HFFc6 (cell line): ENCODE measurements at places on chromosomes 2 and 18.

GRCh38 chr2:219207134-219207883, 727 bp downstream of the ZFAND2B start:
- peak overlapping the region; percentile 94 for H3K4me3 ChIP-seq
- H3K27ac ChIP-seq = peak overlapping the region; percentile 47
- H3K4me1 ChIP-seq = peaks cover 27% of the 10 kb centered on the region
- no peak for DNase-seq

DNA sequence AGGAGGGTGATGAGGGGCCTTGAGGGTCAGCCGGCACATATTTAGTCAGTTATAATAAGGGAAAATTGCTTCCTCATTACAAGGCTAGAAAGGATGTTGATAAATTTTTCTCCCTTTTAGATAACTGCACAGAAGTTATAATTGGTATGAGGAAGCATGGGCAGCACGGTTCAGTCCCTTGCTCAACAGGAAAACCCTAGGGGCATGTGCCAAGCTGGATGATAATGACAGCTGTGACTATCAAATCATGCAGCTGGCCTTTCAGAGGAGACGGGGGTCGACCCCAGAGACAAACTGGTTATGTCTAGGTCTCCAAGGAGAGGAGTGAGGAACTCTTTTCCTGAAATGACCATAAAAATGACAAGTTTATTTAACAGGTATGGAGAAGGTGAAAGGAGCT, 448.1 kb upstream of the VRK2 start:
- no peak for DNase-seq
- peaks cover 2% of the 10 kb centered on the region; the same call in 1 of the 2 replicates for H3K27me3 ChIP-seq
- H3K4me3 ChIP-seq = no peak overlapping the region
- no peak overlapping the region for H3K27ac ChIP-seq
- no peaks in the 10 kb centered on the region for H3K36me3 ChIP-seq

GRCh38 chr2:64219149-64219548, 74.9 kb upstream of the PELI1 start:
- H3K36me3 ChIP-seq = no peaks in the 10 kb centered on the region
- H3K27me3 ChIP-seq = peaks cover 30% of the 10 kb centered on the region
- H3K4me3 ChIP-seq = no peak overlapping the region
- H3K4me1 ChIP-seq = no peaks in the 10 kb centered on the region
- H3K27ac ChIP-seq = no peak overlapping the region

DNA sequence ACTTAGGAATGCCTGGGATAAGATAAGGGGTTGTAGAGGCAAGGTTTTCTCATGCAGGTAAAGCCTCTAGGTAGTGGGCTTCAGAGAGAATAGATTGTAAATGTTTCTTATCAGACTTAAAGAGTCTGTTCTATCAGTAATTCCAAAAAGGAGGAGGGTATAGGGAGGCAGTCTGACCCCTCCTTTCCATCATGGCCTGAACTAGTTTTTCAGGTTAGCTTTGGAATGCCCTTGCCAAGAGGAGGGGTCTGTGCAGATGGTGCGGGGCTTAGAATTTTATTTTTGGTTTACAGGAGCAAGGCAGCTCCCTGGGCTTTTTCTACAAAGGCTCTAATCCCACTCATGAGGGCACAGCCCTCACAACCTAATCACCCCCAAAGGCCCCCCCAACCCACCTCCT, 135.0 kb downstream of the B3GNT2 start:
- H3K4me3 ChIP-seq = no peak overlapping the region
- no peaks in the 10 kb centered on the region for H3K36me3 ChIP-seq
- no peak for DNase-seq
- H3K4me1 ChIP-seq = no peaks in the 10 kb centered on the region
- H3K27ac ChIP-seq = no peak overlapping the region

GRCh38 chr2:40279001-40279400, 172.9 kb downstream of the SLC8A1 start:
- H3K27ac ChIP-seq = peak overlapping the region; percentile 86
- peak overlapping the region; percentile 83 for H3K4me3 ChIP-seq
- H3K4me1 ChIP-seq = peaks cover 66% of the 10 kb centered on the region
- H3K36me3 ChIP-seq = no peaks in the 10 kb centered on the region
- peaks cover 3% of the 10 kb centered on the region; the same call in 1 of the 2 replicates for H3K27me3 ChIP-seq
- DNase-seq = no peak

- H3K27me3 ChIP-seq = no peaks in the 10 kb centered on the region; the same call in 1 of the 2 replicates
- no peak overlapping the region for H3K4me3 ChIP-seq
- peaks cover 13% of the 10 kb centered on the region for H3K36me3 ChIP-seq
- peak; percentile 59 for DNase-seq
- H3K27ac ChIP-seq = peak overlapping the region; percentile 90
- peaks cover 72% of the 10 kb centered on the region for H3K4me1 ChIP-seq
Measured at GRCh38 chr2:176643646-176644045, 374.4 kb downstream of the MTX2 start.

GRCh38 chr2:98708396-98709186, 22.3 kb downstream of the MGAT4A start:
- no peaks in the 10 kb centered on the region for H3K4me1 ChIP-seq
- no peak overlapping the region for H3K27ac ChIP-seq
- DNase-seq = no peak
- no peaks in the 10 kb centered on the region for H3K36me3 ChIP-seq
- peaks cover 11% of the 10 kb centered on the region for H3K27me3 ChIP-seq

GRCh38 chr2:216996279-216996845, 136.5 kb upstream of the TNP1 start:
- no peak overlapping the region for H3K27ac ChIP-seq
- H3K4me3 ChIP-seq = peak overlapping the region; percentile 14; the same call in 1 of the 2 replicates
- no peaks in the 10 kb centered on the region for H3K36me3 ChIP-seq
- 0 out of 2 replicates have a peak, but pooled peaks cover 5% of the 10 kb centered on the region for H3K4me1 ChIP-seq
- H3K27me3 ChIP-seq = peaks cover 51% of the 10 kb centered on the region

- no peaks in the 10 kb centered on the region for H3K27me3 ChIP-seq
- peaks cover 10% of the 10 kb centered on the region; the same call in 1 of the 2 replicates for H3K36me3 ChIP-seq
- no peaks in the 10 kb centered on the region for H3K4me1 ChIP-seq
- no peak for DNase-seq
- H3K4me3 ChIP-seq = no peak overlapping the region
Measured at GRCh38 chr2:5482929-5483331, 209.3 kb upstream of the SOX11 start.

GRCh38 chr2:79833235-79833878, 320.5 kb downstream of the CTNNA2 start:
- no peak overlapping the region for H3K27ac ChIP-seq
- no peak for DNase-seq
- H3K4me3 ChIP-seq = no peak overlapping the region
- no peaks in the 10 kb centered on the region for H3K4me1 ChIP-seq

DNA sequence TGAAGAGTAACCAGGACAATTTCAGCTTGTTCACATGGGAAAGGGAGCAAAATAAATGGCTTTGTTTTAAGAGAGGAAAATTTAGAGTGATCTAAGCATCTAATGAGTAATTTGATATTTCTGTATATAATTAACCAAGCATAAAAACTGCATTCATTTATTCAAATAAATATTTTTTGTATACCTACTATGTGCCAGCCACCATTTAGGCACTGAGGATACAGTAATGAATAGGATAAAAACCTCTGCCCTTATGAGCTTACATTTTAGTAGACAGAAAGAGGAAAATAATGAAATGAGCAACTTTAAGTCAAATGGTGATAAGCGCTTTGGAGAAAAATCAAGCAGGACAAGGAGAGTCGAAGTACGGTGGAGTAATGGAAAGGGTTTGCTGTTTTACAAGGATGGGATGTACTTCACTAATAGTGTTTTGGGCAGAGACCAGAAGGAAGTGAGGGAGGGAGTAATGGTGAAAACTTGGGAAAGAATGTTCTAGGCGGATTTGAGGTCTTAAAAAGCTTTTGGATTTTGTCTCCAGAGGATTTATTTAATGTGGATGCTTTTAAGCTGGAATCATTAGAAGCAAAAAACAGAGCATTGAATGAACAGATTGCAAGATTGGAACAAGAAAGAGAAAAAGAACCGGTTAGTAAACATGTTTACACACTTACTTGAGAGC, 17.4 kb downstream of the NDC80 start:
- H3K27ac ChIP-seq = no peak overlapping the region
- no peaks in the 10 kb centered on the region for H3K27me3 ChIP-seq
- no peak overlapping the region for H3K4me3 ChIP-seq
- H3K36me3 ChIP-seq = peaks cover 8% of the 10 kb centered on the region; the same call in 1 of the 2 replicates
- no peak for DNase-seq
